ENCODE measurements at places on chromosomes 2 and 18. TPM values are rescaled to one million over a fixed set of nuclear protein-coding genes. Genes with fewer than 3 reads are reported as not detected.
A peak's percentile ranks its signal among the peaks of the same experiment; 100 is the strongest.

DNA sequence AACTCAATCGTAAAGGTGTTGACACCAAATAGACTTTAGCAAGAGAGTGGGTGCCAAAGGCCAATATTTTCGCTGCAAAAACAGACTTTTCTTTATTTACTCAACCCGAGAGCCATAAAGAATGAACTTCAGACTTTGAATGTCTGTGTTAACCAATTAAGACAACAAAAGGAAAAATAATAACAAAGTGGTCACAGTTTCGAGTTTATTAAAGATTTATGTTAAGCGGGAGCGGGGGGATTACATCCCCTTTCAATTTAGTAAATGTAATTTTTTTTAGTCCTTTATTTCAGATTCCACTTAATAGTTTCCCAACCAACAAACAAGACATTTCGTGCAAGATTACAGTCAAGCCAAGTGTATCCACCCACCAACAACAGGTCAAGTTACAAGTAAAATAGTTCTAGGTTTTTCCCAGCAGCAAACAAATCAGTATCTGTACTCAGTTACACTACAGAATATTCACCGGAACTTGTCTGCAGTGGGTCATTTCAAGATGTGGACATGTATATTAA, 9.0 kb downstream of the CDH2 start:
- DNase-seq = no peak

GRCh38 chr2:215361876-215362561, 50.2 kb downstream of the ATIC start:
- DNase-seq = no peak

GRCh38 chr2:127479219-127479825, 47.0 kb downstream of the IWS1 start:
- no peak for DNase-seq

DNA sequence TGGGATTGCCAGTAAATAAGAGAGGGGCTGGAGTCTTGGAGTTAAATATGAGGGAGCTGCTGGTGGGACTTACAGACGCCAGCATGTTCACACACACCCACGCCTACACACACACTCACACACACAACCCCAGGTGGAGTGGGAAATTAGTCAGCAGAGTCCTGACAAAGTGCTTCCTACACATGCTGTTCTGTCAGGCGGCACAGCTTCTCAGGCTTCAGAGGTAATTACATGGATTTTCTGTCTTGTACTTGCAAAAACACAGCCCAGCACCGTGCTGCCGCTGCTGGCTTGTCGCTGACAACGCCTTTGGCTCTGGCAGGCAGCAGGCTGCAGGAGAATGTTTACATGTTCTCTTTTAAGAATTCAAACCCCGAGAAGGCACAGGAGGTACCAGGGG, 1186.3 kb upstream of the CELF4 start:
- DNase-seq = no peak

GRCh38 chr2:64568836-64569235, 44.7 kb downstream of the AFTPH start:
- no peak for DNase-seq

DNA sequence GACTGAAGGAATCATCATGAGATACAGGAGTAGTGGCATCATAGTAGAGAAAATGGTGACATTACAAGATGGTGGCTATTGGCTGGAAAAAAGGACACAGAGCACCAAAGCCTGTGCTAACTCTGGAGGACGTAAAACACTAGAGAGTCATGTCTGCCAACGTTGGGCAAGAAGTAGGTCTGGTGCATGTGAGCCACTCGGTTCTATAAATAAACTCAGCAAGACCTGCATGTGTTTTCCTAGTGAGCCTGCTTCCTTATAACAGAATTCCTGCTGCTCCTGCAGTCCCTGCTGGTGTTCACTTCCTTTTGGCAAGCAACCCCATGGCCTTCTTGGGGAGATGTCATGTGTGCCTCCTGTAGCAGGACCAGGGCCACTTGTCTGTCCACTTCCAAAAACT, 325.2 kb downstream of the OSR1 start:
- DNase-seq = no peak

DNA sequence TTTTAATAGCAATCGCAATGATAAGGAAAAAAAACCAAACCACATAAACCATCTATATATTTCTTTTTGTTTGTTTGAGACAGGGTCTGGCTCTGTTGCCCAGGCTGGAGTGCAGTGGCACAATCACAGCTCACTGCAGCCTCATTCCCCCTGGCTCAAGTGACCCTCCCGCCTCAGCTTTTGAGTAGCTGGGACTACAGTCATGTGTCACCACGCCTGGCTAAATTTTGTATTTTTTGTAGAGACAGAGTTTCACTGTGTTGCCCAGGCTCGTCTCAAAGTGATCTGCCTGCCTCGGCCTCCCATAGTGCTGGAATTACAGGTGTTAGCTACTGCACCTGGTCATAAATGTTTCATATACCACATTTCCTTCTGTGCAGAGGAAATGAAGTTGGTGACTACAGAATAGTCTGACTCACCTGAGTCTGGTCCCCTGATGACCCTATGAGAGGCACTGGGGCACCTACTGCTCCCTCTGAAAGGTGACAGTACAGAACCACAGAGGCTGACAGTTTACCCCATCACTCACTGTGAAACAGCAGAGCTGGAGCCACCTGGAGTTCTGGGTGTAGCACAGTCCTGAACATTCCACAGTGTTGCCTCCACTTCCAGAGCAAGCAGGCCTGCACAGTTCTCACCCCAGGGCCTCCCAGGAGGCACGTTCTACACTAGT, 183.7 kb upstream of the PXDN start:
- no peak for DNase-seq

STEAP3 gene
- total RNA-seq = 9.3 TPM

TRIM54 gene
- total RNA-seq = 157 TPM

RIT2 gene
- total RNA-seq = not detected

GRCh38 chr2:191866675-191867506, 20.0 kb upstream of the CAVIN2 start:
- no peak for DNase-seq

KCNE4 gene
- 5.0 TPM for total RNA-seq

FARP2 gene
- total RNA-seq = 22.6 TPM

GRCh38 chr2:134711692-134712091, 7.1 kb downstream of the TMEM163 start:
- no peak for DNase-seq

DNA sequence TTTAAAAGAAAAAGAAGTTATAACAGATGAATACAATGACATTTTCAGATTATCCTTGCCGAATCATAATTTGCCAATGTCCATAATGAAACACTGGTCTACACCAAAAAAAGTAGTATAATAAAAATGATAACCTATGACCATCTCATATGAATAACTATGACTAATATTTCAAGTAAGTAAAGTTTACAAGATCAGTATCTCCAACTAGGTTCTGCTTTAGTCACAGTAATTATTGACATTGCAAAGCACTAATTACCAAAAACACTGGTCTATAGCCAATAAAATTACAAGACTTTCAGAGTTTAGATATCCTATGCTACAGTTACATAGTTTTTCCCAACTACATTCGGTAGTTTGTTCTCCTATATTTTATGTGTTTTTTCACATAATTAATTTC, 136.7 kb downstream of the MEMO1 start:
- no peak for DNase-seq

DNA sequence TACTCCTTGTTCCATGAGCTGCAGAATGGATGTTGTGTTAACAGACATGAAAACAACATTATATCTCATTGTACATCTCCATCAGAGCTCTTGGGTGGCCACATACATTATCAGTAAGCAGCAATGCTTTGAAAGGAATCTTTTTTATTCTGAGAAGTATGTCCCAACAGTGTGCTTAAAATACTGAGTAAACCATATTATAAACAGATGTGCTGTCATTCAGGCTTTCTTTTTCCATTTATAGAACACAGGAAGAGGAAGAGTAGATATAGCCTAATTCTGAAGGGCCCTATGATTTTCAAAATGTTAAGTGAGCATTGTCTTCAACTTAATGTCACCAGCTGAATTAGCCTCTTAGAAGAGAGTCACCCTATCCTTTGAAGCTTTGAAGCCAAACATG, 44.3 kb upstream of the CABYR start:
- no peak for DNase-seq

GRCh38 chr2:3139906-3140305, 237.7 kb downstream of the EIPR1 start:
- no peak for DNase-seq

DNA sequence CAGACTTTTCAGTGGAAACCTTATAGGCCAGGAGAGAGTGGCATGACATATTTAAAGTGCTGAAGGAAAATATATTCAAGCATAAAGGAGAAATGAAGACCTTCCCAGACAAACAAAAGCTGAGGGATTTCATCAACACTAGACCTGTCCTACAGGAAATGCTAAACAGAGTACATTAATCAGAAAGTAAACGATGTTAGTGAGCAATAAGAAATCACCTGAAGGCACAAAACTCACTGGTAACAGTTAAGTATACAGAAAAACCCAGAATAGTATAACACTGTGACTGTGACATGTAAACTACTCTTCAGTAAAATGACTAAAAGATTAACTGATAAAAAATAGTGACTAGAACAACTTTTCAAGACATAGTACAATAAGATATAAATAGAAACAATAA, 87.4 kb downstream of the ATP8B1 start:
- DNase-seq = no peak

ABCG8 gene
- not detected for total RNA-seq

DNA sequence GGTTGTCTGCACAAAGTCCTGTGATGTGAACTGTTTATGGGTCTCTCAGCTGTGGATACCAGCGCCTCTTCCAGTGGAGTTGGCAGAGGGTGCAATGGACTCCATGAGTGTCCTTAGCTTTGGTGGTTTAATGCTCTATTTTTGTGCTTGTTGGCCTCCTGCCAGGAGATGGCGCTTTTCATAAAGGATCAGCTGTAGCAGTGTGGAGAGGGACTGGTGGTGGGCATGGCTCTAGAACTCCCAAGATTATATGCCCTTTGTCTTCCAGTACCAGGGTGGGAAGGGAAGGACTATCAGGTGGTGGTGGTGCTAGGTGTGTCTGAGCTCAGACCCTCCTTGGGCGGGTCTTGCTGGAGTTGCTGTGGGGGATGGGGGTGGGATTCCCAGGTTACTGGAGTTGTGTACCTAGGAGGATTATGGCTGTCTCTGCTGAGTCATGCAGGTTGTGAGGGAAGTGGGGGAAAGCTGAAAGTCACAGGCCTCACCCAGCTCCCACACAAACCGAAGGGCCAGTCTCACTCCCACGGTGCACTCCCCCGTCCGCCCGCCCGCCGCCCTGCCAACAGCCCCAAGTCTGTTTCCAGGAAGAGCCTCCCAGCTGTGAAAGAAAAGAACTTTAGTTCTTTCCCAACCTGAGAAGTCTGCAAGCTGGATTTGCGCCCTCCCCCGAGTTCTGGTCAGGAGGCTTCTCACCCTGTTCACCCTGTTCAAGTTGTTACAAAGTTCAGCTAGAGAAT, 108.1 kb downstream of the MARCO start:
- DNase-seq = peak; percentile 51

CD207 gene
- total RNA-seq = 0.23 TPM

- peak; percentile 25 for DNase-seq
Measured at GRCh38 chr2:168490946-168491605, 35.0 kb downstream of the CERS6 start.
